ENCODE measurements at places on chromosomes 7 and 10.

DNA sequence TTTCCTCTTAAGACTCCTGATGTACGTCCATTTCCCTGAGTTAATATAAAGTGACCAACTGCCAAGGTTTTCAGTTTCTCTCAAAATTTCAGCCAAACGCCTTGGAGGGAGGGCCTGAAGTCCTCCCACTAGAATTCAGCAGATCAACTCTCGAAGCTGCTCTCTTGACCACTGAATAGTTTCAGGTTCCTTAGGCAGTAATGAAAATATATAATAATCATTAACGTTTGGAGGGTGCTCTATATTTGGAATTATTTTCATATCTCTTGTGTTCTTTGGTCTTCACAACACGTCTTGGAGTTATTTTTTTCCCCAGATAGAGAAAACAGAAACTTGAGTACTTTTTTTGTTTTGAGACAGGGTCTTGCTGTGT, 123.6 kb upstream of the SFMBT2 start:
- no peak for DNase-seq

DNA sequence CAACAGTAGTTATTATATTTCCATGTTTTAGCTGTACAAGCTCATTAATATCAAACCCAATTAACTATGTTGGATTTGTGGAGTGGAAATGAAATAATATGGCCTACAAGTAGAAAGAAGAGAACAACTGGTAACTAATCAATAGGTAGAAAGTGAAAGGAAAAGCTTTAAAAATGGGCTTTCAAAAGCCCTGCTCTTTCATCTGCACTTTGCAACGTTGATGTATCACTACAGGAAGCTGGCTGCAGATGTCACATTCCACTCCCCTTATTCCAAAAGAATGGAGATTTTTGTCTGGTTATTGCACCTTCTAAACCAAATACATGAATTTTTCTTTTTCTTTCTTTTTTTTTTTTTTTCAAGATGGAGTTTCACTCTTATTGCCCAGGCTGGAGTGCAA, 11.7 kb upstream of the MKI67 start:
- DNase-seq, result no peak

GRCh38 chr7:16320099-16320660, 101.2 kb downstream of the CRPPA start:
- no peak for DNase-seq

- DNase-seq, result no peak
Observed at GRCh38 chr10:87850742-87851205, 12.6 kb downstream of the KLLN start.

DNA sequence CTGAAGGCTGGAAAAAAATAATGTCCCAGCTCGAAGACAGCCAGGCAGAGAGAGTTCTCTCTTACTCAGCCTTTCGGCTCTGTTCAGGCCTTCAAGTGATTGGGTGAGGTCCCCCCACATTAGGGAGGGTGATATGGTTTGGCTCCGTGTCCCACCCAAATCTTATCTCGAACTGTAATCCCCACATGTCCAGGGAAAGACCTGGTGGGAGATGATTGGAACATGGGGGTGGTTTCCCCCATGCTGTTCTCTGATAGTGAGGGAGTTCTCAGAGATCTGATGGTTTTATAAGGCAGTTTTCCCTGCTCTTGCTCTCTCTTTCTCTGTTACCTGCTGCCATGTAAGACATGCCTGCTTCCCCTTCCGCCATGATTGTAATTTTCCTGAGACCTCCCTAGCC, 36.6 kb upstream of the LEP start:
- no peak for DNase-seq

- DNase-seq, result no peak
Observed at GRCh38 chr10:132239126-132240031, 52.6 kb downstream of the DPYSL4 start.

DNA sequence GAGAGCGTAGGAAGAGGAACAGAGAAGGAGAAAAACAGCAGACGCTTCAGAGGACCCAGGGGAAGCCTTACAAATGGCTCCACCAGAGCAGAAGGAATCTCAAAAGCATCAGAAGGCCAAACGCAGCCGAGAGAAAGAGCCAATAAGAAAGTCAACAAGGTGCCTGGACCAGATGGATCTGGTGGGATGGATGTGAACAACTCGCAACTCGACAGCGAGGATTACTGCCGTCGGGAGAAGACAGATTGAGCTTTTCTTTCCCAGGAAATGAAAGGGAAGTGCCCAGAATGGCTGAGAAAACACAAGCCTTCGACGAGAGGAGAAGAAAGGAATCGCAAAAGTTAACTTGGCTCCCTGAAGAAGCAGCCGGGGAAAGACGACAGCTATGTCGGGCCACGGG, 132.8 kb upstream of the MGMT start:
- DNase-seq, result no peak

GRCh38 chr7:34417781-34418180, 240.2 kb upstream of the NPSR1 start:
- DNase-seq, result no peak

GRCh38 chr10:57015595-57016318, 654.7 kb upstream of the ZWINT start:
- DNase-seq, result no peak

GRCh38 chr7:121504482-121504881, 108.4 kb upstream of the FAM3C start:
- DNase-seq, result no peak

- no peak for DNase-seq
Observed at GRCh38 chr10:65566906-65567305, 1358.9 kb upstream of the LRRTM3 start.

DNA sequence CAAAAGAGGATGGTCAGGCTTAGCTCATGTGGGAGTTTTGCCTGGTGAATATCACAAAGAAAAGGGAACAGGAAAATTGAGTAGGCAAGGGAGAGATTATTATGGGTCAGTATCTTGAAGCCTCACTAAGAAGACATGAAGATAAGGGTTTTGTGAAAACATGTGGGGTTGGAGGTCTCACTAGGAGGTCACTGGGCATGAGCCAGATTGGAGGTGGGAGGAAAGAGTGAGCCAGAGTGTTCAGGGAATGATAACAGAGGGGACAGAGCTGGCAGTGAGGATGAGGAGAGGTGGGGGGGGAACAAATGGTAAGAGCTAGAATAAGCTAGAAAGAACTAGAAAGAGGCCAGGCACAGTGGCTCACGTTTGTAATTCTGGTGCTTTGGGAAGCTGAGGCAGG, 374.3 kb downstream of the GRID1 start:
- DNase-seq, result no peak

DNA sequence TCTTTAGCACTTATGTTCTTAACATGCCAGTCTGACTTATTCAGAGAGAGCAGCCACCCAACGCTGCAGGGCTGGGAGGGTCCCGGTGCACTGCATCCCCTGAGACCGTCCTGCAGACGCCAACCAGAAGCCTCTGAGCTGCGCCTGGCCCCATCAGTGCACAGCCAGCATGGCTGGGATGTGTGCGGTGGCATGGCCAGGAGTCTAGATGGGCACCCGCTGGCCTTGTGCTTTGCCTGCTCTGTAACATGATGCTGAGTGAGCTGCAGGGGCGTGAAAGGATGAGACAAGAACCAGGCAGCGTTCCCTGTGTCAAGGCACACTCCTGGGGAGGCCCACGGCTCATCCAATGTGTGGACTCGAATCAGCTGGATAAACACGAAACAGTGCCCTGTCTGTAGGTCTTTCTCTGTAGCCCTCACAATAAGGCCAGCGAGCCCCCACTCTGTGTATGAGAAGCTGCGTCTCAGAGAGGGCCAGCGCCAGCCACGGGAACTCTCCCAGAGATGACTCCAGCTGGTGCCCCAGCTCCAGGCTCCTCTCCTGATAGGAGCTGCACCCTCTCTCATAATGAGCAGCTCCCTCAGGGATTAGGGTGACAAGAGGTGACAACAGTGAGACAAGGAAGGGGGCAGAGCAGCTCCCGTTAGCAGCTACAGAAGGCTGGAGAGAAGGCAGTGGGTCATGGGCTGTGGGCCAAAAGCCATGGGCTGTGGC, 96.8 kb downstream of the TNS3 start:
- no peak for DNase-seq

DNA sequence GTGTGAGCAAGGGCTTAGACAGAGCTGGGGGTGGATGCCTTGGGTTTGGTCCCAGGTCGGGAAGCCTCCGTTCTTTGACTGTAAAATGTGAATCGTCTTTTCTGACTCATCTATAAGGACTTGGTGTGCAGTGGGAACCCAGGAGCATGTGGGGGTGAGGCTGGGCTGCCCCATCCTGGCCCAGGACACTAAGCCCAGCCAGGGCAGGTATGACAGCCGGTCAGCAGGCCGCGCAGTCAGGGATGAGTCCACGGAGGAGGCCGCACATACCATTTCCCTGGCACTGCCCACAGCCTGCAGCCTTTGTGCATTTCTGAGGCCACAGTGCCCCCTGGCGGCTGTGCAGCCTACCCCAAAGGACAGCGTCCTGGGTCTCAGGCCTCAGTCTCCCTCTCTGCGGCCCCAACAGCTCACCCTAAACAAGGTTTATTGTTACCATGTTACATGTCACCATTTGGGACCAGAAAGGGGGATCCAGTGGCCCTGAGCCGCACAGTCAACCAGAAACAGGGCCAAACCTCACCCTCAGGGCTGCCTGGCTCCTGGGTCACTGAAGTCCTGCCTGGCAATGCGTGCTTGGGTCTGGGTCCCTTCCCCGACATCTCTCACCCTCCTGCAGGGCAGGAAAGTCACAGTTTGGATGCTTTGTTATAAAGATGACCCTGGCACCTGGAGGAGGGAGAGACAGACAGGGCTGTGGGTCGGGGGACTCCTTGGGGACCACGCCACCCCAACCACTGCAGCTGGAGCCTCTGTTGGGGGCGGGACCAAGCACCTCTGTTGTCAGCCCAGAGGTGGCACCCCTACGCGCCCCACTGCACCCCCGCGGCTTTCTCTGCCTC, 14.4 kb upstream of the SH2B2 start:
- peak; percentile 89 for DNase-seq

GRCh38 chr10:50625649-50626132, 1.9 kb upstream of the SGMS1 start:
- no peak for DNase-seq

DNA sequence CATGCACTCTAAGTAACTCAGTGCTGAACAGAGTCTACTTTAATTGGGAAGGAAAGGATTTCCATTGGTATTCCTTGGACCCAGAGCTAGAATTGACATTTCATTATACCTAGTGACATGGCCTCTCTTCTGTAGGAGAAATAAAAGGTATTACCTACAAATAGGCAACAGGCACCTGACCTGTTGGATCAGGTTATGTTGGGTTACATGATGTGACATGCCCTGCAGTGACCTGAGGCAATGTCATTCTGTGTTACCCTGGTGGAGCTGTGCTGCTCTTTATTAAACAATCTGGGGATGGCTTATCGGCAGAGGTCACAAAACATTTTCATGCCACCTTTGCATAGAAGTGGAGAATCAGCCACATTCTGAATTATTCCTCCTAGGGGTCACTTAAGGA, 427.7 kb downstream of the MDFIC start:
- DNase-seq, result no peak

- DNase-seq, result no peak
Observed at GRCh38 chr7:24609059-24609458, 35.8 kb downstream of the PALS2 start.
